ENCODE measurements at places on chromosomes 6 and 20.

- DNase-seq = no peak
These were observed 45.5 kb downstream of the MYLK4 start for GRCh38 chr6:2705256-2705655.

- no peak for DNase-seq
These were observed 53.6 kb downstream of the CCN2 start for GRCh38 chr6:131897621-131898020.

GRCh38 chr20:36210436-36211021 is 25.7 kb upstream of the AAR2 start:
- no peak for DNase-seq

GRCh38 chr20:528923-529604 is 14.5 kb downstream of the CSNK2A1 start:
- no peak for DNase-seq

GRCh38 chr6:73688351-73688750 is 7.7 kb upstream of the CD109 start:
- no peak for DNase-seq

- no peak for DNase-seq
These were observed 1209.7 kb upstream of the GJE1 start for GRCh38 chr6:140923048-140923447.

DNA sequence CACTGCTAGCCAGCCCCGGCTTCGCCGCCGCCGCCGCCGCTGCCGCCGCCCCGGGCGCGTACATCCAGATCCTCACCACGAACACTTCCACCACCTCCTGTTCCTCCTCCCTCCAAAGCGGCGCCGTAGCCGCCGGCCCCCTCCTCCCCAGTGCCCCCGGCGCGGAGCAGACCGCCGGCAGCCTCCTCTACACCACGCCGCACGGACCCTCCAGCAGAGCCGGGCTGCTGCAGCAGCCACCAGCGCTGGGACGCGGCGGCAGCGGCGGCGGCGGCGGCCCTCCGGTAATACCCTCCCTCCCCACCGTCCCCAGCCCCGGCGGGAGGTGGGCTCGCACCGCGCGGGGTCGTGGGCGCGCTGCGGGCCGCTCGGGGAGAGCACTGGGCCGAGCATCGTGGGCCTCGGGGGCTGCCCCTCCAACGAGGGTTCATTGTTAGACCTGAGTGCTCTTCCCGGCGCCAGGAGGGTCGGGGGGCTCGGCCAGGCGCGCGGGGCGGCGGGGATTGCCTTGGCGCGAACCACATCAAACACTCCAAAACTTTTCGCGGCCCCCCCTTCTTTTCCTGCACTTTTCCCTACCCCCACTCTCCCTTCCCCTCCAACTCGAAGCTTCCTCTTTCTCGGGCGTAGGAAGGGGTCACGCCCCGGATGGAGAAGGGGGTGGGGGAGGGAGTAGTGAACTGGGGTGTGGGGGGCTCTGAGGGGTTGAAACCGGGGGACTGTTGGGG is 827 bp downstream of the E2F3 start:
- DNase-seq = peak; percentile 54

DNA sequence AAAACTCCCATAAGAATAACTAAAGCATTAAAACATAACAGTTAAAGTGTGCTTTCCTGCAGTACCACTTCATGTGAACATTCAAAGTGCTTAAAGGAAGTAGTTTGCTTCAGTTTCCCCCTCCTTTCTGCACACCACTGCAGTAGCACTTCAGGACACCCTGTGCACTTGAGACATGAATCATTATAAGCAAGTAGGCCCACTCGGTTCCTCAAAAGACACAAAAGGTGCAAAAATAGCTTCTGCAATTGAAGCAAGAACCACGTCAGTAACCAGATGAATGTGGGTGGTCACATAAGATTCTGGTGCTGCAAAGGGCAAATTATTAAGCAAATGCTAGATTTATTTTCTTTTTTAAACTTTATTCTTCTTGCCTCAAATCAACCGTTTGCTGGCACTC is 160.6 kb downstream of the HIVEP2 start:
- DNase-seq = no peak

DNA sequence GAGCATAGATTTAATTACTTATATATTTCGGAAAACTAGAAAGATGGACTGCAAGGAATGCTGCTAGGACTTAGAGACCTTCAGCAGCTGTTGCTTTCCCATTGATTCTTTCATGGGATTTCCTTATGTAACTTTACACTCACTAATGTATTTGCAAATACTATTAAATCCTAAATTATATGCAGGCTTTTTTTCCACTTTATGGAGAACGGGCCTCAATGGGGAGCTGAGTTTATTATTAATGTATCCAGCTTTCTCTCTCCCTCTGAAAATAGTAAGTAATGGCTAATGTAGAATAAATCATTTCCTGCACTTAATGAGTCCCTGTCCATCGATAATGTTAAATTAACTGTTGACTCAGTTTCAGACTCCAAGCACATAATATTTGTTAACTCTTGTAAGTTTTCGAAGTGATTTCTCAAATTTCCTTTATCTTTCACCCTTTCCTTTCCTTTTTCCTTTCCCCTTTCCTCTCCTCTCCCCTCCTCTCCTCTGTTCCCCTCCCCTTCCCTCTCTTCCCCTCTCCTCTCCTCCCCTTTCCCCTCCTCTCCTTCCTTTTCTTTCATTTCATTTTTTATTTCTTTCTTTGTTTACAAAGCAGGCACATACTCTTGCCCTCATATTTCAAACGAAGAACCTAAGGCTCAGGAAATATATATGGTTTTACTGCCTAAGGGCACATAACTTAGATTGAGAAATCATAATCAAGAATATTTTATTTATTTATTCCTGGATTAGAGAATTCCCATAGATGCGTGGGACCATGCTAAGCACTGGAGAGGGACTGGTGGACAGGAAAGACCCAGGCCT is 503.6 kb downstream of the MMUT start:
- peak; percentile 37 for DNase-seq

DNA sequence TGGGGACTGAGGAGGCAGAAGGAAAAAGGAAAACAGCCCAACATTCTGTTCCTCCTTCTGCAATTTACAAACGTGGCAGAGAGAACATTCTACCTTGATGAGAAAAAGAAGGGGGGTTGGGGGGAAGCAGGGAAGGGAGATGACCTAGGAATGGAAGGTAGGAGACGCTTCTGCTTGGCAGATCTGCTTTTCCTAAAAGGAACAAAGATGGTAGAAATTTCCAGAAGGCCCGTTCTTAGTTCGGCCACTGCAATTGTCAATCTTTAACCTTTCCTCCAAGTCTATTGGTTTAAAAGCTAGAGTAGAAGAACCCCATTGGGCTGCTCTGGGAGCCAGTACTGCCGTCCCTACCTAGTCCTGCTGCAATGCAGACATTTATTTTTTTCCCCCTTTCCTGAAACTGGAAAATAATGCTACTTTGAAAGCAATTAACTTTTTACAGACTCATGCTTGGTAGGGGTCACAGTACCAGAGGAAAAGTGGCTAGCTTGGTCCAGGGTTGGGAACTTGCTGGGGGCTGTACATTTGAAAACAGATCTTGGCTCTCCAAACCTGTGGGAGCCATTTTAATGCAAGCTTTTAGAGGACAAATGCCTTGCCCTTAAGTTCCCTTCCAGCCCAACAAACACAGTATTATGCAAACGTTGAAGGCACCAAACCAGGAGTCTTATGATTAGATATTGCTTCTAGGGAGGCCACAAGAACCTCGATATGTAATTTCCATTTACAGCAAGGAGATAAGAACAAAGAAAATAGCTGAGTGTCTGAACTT is 2.6 kb downstream of the ZMYND8 start:
- peak; percentile 6 for DNase-seq

- no peak for DNase-seq
These were observed 95.8 kb downstream of the ARMC2 start for GRCh38 chr6:108944071-108944470.

GRCh38 chr6:143675946-143676345 is 1.8 kb upstream of the PHACTR2 start:
- no peak for DNase-seq

Data from NCI-H748 treated with DMSO at 0.1 percent for 48 hours (cell line).